ENCODE measurements at places on chromosomes 5 and 9. TPM values are rescaled to one million over a fixed set of nuclear protein-coding genes. Genes with fewer than 3 reads are reported as not detected.
A peak's percentile ranks its signal among the peaks of the same experiment; 100 is the strongest.

SAXO1 gene
- 0.14 TPM for total RNA-seq

TTC16 gene
- not detected for total RNA-seq

IFNA2 gene
- total RNA-seq, result not detected

NDFIP1 gene
- total RNA-seq, result 43.4 TPM

IFNA21 gene
- total RNA-seq, result not detected

GRCh38 chr5:134148316-134148715 is 28.4 kb downstream of the SKP1 start:
- no peak for DNase-seq
- peaks cover 2% of the 10 kb centered on the region for H3K36me3 ChIP-seq
- H3K4me3 ChIP-seq, result no peak overlapping the region
- peaks cover 21% of the 10 kb centered on the region for H3K4me1 ChIP-seq
- H3K27ac ChIP-seq, result no peak overlapping the region
- H3K27me3 ChIP-seq, result no peaks in the 10 kb centered on the region

GRCh38 chr5:15004506-15004905 is 132.9 kb upstream of the ANKH start:
- peaks cover 29% of the 10 kb centered on the region for H3K4me1 ChIP-seq
- H3K36me3 ChIP-seq, result no peaks in the 10 kb centered on the region
- no peak overlapping the region for H3K4me3 ChIP-seq
- no peak overlapping the region for H3K27ac ChIP-seq
- no peak for DNase-seq

DNA sequence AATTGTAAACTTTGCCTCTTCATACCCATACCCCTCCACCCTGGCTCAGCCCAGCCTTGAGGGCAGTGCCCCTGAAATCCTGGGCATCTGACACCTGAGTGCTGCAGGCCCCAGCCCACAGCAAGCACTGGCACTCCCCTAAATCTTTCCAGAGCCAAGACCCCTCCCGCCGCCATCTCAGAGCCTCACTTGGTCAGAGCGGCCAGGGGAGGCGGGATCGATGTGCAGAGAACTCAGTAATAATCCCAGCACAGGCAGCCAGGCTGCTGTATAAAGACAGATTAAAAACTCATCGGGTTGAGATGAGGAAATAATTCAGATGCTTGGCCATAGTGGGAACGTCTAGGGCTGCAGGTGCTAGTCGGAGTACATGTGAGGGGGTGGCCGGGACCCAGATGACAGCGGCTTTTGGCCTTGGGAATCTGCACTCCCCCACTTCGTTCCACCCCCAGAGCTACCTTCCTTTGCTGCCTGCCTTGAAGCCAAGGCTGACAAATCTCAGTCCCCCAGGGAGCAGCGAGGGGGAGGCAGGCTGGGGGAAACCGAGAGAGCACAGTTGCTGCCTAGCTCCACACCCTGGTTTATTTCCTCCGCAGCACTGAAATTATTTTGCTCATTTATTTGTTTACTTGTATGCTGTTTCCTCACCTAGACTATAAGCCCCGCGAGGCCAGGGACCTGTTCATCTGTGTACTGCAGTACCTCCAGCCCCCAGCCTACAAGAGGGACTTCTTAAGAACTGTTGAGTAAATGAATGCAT is 19.5 kb upstream of the ARAP3 start:
- peak overlapping the region; percentile 87 for H3K4me3 ChIP-seq
- H3K27ac ChIP-seq, result no peak overlapping the region
- no peaks in the 10 kb centered on the region for H3K36me3 ChIP-seq
- peaks cover 12% of the 10 kb centered on the region for H3K4me1 ChIP-seq
- H3K27me3 ChIP-seq, result peaks cover 10% of the 10 kb centered on the region
- DNase-seq, result no peak

GRCh38 chr9:111752455-111752854 is 42.3 kb downstream of the SHOC1 start:
- no peaks in the 10 kb centered on the region for H3K27me3 ChIP-seq
- H3K4me1 ChIP-seq, result no peaks in the 10 kb centered on the region
- DNase-seq, result no peak
- peaks cover 14% of the 10 kb centered on the region for H3K36me3 ChIP-seq

DNA sequence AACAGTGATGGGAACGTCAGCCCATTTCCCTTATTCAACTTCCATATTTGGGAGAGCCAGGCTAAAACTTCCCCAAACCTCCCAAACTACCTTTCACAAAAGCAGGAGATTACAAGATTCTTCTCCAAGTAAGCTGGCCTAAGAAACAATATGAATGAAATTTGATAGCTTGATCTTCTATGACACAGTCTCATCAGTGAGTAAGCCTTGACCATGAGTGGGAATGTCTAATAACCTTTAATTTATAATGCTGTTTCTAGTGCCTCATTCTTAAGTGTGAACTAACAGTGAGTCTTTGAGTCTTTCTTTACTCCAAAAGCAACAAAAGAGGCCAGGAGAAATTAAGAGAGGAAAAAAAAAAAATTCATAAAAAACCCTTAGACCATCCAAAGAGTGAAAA is 1379.9 kb downstream of the EFNA5 start:
- no peaks in the 10 kb centered on the region for H3K27me3 ChIP-seq
- H3K36me3 ChIP-seq, result no peaks in the 10 kb centered on the region
- no peak overlapping the region for H3K27ac ChIP-seq
- no peak overlapping the region for H3K4me3 ChIP-seq

DNA sequence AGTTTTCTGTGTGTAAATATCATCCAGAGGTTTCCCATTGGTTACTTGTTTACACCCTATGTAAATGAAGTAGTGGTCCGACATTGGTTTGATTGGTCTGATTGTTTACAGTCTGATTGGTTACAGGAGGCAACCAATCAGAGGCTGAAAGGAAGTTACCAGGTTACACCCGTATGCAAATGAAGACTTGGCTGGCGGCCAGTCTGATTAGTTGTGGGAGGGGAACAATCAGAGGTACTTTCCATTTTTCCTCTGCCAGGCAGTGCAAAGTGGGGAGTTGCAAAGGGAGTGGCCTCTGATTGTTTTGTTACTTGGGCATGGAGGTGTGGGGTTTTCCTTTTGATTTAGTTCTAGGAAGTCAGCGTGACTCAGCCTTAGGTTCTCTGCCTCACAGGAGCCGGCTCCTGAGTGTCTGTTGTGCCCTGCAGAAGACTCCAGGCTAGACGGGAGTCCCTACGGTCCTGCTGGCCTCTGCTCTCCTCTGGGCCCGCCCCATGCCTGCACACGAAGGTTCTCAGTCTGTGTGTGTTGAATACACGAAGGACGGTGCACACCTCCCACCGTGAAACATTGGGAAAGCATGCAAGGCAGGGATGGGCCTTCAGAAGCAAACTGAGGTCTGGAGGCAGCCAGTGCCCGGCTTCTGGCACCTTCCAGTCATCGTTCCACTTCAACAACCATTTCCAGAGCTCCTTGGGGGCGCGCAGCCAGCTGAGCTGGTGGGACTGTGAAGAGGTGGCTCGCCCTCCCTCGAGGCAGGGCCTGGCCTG is 42.9 kb downstream of the OLFM1 start:
- H3K4me3 ChIP-seq, result no peak overlapping the region
- H3K27me3 ChIP-seq, result no peaks in the 10 kb centered on the region
- peaks cover 19% of the 10 kb centered on the region for H3K4me1 ChIP-seq
- no peaks in the 10 kb centered on the region for H3K36me3 ChIP-seq

GRCh38 chr5:138641547-138642298 is 66.5 kb upstream of the HSPA9 start:
- no peaks in the 10 kb centered on the region for H3K27me3 ChIP-seq
- peak overlapping the region; percentile 7 for H3K27ac ChIP-seq
- peak; percentile 96 for DNase-seq
- H3K4me1 ChIP-seq, result peaks cover 17% of the 10 kb centered on the region

DNA sequence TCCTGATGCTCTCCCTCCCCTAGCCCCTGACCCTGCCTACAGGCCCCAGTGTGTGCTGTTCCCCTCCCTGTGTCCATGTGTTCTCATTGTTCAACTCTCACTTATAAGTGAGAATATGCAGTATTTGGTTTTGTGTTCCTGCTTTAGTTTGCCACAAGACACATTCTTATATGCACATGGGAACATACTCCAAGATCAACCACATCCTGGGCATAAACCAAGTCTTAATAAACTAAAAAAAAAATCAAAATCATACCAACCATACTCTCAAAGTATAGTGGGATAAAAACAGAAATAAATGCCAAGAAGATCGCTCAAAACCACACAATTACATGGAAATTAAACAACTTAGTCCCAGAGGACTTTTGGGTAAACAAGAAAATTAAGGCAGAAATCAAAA is 11.2 kb upstream of the ZCCHC9 start:
- no peak overlapping the region for H3K4me3 ChIP-seq
- no peak overlapping the region for H3K27ac ChIP-seq
- no peak for DNase-seq
- H3K4me1 ChIP-seq, result peaks cover 12% of the 10 kb centered on the region
- H3K36me3 ChIP-seq, result peaks cover 47% of the 10 kb centered on the region

GRCh38 chr9:93730648-93731047 is 154.3 kb downstream of the PHF2 start:
- H3K27me3 ChIP-seq, result peaks cover 29% of the 10 kb centered on the region
- H3K27ac ChIP-seq, result no peak overlapping the region
- peaks cover 3% of the 10 kb centered on the region for H3K36me3 ChIP-seq
- H3K4me1 ChIP-seq, result no peaks in the 10 kb centered on the region
- no peak overlapping the region for H3K4me3 ChIP-seq

- H3K27ac ChIP-seq, result no peak overlapping the region
- H3K4me1 ChIP-seq, result no peaks in the 10 kb centered on the region
- no peaks in the 10 kb centered on the region for H3K36me3 ChIP-seq
- H3K4me3 ChIP-seq, result no peak overlapping the region
Observed at GRCh38 chr9:101184813-101185278, 156.3 kb downstream of the PLPPR1 start.
